Renal cortex interstitium (tissue), 15 donors: ENCODE measurements at places on chromosomes 4 and X. TPM values are rescaled to one million over a fixed set of nuclear protein-coding genes. Genes with fewer than 3 reads are reported as not detected.

The HMX1 gene
- polyA plus RNA-seq = not detected

The JCHAIN gene
- 0.44 TPM for polyA plus RNA-seq

The PHEX gene
- polyA plus RNA-seq = 0.48 TPM

- DNase-seq = no peak
These were observed 65.5 kb downstream of the EVC start for GRCh38 chr4:5776510-5776909.

DNA sequence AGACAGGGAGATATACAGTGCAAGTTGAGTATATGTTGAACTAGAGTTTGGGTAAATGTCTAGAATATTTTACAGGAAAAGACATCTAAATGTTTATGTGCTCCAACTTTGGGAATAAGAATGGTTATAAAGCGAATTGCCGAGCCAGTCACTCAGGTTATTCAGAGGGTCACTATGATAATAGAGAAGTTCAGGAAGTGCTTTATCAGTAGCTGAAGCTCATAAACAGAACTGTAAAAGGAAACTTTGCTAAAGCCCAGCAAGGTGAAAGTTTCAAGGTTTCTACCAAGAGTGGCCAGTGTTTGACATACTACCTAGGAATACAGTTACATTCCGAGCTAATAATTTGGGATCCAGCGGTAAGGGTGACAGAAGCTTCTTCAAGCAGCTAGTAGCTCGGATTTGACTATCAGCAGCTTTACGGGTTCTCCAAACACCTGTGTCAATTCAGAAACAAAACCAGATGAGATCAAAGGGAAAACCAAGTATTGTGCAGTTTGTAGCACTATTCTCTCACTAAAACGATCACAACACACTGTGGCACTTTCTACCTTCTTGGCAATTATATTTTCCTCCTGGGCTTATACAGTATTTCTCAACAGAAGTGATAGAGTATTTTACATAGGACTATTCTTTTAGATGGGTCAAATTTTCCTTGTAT lies 17.2 kb upstream of the BCLAF3 start:
- no peak for DNase-seq

- no peak for DNase-seq
These were observed 459.9 kb upstream of the BOD1L1 start for GRCh38 chr4:14087459-14087858.

DNA sequence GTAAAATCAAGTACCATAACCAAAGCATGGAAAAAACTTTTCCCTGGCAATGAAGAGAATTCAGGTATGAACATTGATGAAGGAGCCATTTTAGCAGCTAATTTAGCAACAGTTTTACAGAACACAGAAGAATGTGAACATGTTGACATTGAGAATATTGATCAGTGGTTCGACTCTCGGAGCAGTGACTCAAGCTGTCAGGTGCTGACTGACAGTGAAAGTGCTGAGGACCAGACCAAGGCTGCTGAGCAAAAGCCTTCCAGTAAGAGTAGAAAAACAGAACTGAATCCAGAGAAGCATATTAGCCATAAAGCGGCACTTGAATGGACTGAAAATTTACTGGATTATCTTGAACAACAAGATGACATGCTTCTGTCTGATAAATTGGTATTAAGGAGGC lies 2.8 kb downstream of the TIGD2 start:
- no peak for DNase-seq
